Activated CD4-positive, alpha-beta memory T cell treated with anti-CD3 and anti-CD28 coated beads for 36 hours (primary cell): ENCODE measurements at places on chromosomes 12 and 14. TPM values are rescaled to one million over a fixed set of nuclear protein-coding genes. Genes with fewer than 3 reads are reported as not detected.

KLHDC1 gene
- 1.9 TPM for total RNA-seq

MMP19 gene
- not detected for total RNA-seq

SERPINA12 gene
- total RNA-seq: not detected

RASSF9 gene
- not detected for total RNA-seq

GUCY2C gene
- total RNA-seq: not detected

INHBC gene
- not detected for total RNA-seq

RASSF8 gene
- 0.26 TPM for total RNA-seq
